Natural killer cell treated with Interleukin-12 subunit alpha and Interleukin-12 subunit beta and Interleukin-15 and Interleukin-18, amount 100 ng/mL, for 72 hours (primary cell): ENCODE measurements at places on chromosomes 1 and 21. TPM values are rescaled to one million over a fixed set of nuclear protein-coding genes. Genes with fewer than 3 reads are reported as not detected.

The LORICRIN gene
- not detected for total RNA-seq

The PGLYRP4 gene
- total RNA-seq, result not detected

The LBR gene
- total RNA-seq, result 127 TPM

The MTARC2 gene
- not detected for total RNA-seq

GRCh38 chr1:151944857-151945575, 35.7 kb upstream of the THEM4 start:
- H3K27ac ChIP-seq, result peak overlapping the region; percentile 88
- DNase-seq, result no peak
- peaks cover 3% of the 10 kb centered on the region for H3K27me3 ChIP-seq
- H3K4me1 ChIP-seq, result peaks cover 25% of the 10 kb centered on the region
- no peaks in the 10 kb centered on the region for H3K36me3 ChIP-seq
- H3K4me3 ChIP-seq, result peak overlapping the region; percentile 80

- DNase-seq, result no peak
- H3K27me3 ChIP-seq, result no peaks in the 10 kb centered on the region
- peak overlapping the region; percentile 50 for H3K27ac ChIP-seq
- H3K4me1 ChIP-seq, result peaks cover 31% of the 10 kb centered on the region
- H3K36me3 ChIP-seq, result peaks cover 7% of the 10 kb centered on the region
These were observed 46.2 kb downstream of the USP25 start for GRCh38 chr21:15775981-15776380.

GRCh38 chr1:229170778-229171505, 100.0 kb upstream of the RAB4A start:
- no peak overlapping the region for H3K4me3 ChIP-seq
- H3K27me3 ChIP-seq, result peaks cover 9% of the 10 kb centered on the region
- H3K36me3 ChIP-seq, result no peaks in the 10 kb centered on the region
- no peaks in the 10 kb centered on the region for H3K4me1 ChIP-seq

GRCh38 chr1:185453496-185454192, 136.6 kb upstream of the IVNS1ABP start:
- H3K4me1 ChIP-seq, result peaks cover 17% of the 10 kb centered on the region

GRCh38 chr1:56578963-56579875, at the start of gene PLPP3:
TSS of gene PLPP3 (minus strand) at chr1:56579563. CDS start at chr1:56579016, 547 bp downstream.
- peaks cover 3% of the 10 kb centered on the region for H3K4me1 ChIP-seq
- H3K27ac ChIP-seq, result no peak within 1 kb of the TSS
- no peak for DNase-seq
- H3K4me3 ChIP-seq, result peak within 1 kb of the TSS; percentile 42
- H3K36me3 ChIP-seq, result no peaks in the 10 kb centered on the region

DNA sequence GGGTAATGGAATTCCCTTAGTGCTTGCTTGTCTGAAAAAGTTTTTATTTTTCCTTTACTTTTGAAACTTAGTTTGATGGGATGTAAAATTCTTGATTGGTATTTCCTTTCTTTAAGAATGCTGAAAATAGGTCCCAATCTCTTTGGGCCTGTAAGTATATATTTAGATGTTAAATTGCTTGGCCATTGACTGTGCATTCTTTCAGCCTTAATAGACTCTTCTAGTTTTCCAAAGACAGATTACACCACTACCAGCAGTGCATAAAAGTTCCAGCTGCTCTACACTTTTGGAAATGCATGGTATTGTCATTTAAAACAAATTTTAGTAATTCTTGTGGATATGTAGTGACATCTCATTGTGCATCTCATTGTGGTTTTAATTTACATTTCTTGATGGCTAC, 464.8 kb upstream of the USP24 start:
- H3K36me3 ChIP-seq, result no peaks in the 10 kb centered on the region
- peaks cover 25% of the 10 kb centered on the region for H3K27me3 ChIP-seq
- no peak overlapping the region for H3K4me3 ChIP-seq
- no peaks in the 10 kb centered on the region for H3K4me1 ChIP-seq
- DNase-seq, result no peak
- H3K27ac ChIP-seq, result no peak overlapping the region

GRCh38 chr1:188827400-188827799, 1650.3 kb downstream of the BRINP3 start:
- no peak overlapping the region for H3K27ac ChIP-seq
- no peaks in the 10 kb centered on the region for H3K4me1 ChIP-seq
- H3K36me3 ChIP-seq, result no peaks in the 10 kb centered on the region
- H3K4me3 ChIP-seq, result no peak overlapping the region

- H3K27me3 ChIP-seq, result peaks cover 3% of the 10 kb centered on the region
- no peak overlapping the region for H3K27ac ChIP-seq
- no peak overlapping the region for H3K4me3 ChIP-seq
- no peaks in the 10 kb centered on the region for H3K4me1 ChIP-seq
- H3K36me3 ChIP-seq, result no peaks in the 10 kb centered on the region
These were observed 14.1 kb upstream of the TRAPPC10 start for GRCh38 chr21:43997766-43998742.
